A549 treated with CpdA at 1 μM for 4 hours (cell line): ENCODE measurements at places on chromosomes 13 and 19. TPM values are rescaled to one million over a fixed set of nuclear protein-coding genes. Genes with fewer than 3 reads are reported as not detected.

HTR2A gene
- total RNA-seq, result not detected in 5 replicates

IER2 gene
- total RNA-seq, result 60.3 to 91.4 TPM (median 81.0 TPM) in 5 replicates

ZNF256 gene
- total RNA-seq, result 0.93 to 1.4 TPM (median 1.2 TPM) in 5 replicates

HCST gene
- total RNA-seq, result 0.40 to 0.81 TPM (median 0.57 TPM) in 4 of 5 replicates, not detected in the other

FAM216B gene
- not detected in 5 replicates for total RNA-seq

DZIP1 gene
- total RNA-seq, result 11.5 to 16.6 TPM (median 14.3 TPM) in 5 replicates

MAST1 gene
- 1.0 to 3.0 TPM (median 1.9 TPM) in 5 replicates for total RNA-seq

SERTM1 gene
- not detected in 5 replicates for total RNA-seq

MTUS2 gene
- 0.01 TPM in 1 of 5 replicates, not detected in the others for total RNA-seq

UHRF1 gene
- total RNA-seq, result 45.2 to 50.9 TPM (median 48.1 TPM) in 5 replicates

GPC5 gene
- not detected in 5 replicates for total RNA-seq

KLK11 gene
- 0.14 TPM in 1 of 5 replicates, not detected in the others for total RNA-seq
